ENCODE measurements at places on chromosomes 3 and 15. TPM values are rescaled to one million over a fixed set of nuclear protein-coding genes. Genes with fewer than 3 reads are reported as not detected.

- DNase-seq, result no peak
Observed at GRCh38 chr15:94843060-94843459, 611.7 kb downstream of the MCTP2 start.

GRCh38 chr3:69051756-69052471, at the start of gene TMF1:
TMF1 (minus strand) TSS chr3:69052333; CDS start chr3:69052086, 247 bp downstream.
- DNase-seq, result peak; percentile 99

DNA sequence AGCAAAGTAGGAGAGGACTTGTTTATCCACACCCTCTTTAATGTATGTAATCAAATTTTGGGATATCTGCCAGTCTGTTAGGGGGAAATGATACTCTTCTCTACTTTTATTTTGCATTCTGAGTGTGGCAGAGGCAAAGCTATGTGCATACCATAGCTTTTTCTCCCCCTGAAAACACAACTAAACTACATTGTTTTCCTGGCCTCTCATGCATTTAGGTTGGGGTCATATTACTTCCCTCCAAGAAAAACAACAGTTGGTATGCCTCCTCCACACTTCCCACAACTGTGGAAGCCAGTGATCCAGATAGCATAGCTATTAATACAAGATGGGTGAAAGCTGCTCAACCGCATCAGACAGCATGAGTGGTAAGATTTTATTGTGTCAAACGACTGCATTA, 6.9 kb downstream of the RPL15 start:
- DNase-seq, result no peak

DNA sequence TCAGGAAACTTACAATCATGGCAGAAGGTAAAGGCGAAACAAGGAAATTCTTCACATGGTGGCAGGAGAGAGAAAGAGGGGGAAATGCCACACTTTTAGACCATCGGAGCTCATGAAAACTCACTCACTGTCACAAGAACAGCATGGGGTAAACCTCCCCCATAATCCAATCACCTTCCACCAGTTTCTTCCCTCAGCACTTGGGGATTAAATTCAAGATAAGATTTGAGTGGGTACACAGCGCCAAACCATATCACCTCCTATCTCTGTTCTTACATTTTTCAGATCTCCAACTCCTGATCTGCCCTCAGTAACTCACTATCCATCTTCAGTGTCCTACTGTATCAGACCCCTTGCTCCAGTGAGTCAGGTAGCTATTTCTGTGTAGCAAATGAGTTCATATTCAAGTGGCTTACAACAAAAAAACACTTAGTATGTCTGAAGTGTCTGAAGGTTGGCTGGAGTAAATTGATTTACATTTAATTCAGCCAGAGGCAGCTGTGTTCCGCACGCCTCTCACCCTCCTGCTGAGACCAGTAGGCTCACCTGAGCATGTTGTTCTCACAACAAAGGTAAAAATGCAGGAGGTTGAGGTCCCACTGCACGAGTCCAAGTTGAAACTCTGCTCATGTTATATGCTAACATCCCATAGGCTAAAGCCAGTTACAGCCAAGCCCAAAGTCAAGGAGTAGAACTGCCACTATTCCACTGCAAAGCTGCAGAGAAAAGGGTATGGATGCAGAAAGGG, 180.7 kb upstream of the LMCD1 start:
- DNase-seq, result no peak

GRCh38 chr3:115081444-115081843, 65.6 kb downstream of the ZBTB20 start:
- no peak for DNase-seq

DNA sequence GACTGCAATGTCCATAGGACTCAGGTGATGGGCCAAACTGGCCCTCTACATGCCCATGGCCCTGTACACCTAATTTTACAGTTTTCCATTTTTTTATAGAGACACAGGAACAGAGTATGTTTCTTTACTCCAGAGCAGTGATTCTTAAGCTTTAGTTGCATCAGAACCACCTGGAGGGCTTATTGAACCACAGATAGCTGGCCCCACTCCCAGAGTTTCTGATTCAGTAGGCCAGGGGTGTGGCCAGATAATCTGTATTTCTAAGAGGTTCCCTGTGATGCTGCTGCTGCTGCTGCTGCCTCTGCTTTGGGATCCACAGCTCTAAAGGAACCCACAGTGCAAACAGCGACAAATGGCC, 5.1 kb downstream of the RBP1 start:
- DNase-seq, result peak; percentile 93

DNA sequence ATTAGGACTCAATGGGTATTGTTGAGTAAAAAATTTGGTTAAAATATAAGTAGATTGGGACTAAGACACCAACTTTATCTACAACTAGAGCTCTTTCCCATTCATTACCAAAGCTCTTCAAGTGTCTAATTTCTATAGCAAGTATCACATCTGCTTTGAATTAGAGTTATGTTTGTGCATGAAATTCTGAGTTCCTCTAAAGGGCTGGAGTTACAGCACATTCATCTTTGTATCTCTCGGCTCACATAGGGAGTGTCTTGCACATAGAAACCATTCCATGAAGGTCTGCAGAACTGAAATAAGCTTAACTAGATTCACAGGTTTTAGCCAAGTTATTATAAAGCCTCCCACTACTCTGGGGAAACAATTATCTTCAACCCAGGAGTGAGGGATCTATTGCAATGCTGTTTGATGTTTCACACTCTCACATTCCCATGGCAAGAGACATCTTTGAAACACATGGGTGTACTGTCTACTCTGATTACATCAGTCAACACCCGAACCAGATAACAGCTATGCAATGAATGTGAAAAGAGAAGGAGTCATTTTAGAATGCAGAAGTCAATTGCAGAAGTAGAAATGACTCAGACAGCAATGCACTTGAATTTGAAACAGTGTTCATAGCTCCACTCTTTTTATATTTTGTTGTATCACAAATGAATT, 93.1 kb upstream of the KBTBD8 start:
- DNase-seq, result peak; percentile 8

GRCh38 chr15:65337436-65338070, 33.1 kb downstream of the RNU5B-1 start:
- DNase-seq, result no peak

GRCh38 chr3:36451816-36452215, 71.5 kb downstream of the STAC start:
- no peak for DNase-seq

- peak; percentile 15 for DNase-seq
Observed at GRCh38 chr3:136350557-136350956, 100.4 kb downstream of the PCCB start.

Gene ALDH1A3
- total RNA-seq, result 666 TPM

Gene LRRC31
- total RNA-seq, result not detected

Gene LDHAL6B
- not detected for total RNA-seq

Gene MAP6D1
- 0.90 TPM for total RNA-seq
